ENCODE measurements at places on chromosomes 5 and 9.

GRCh38 chr9:571066-571465 is 270.4 kb upstream of the DMRT1 start:
- DNase-seq: no peak

DNA sequence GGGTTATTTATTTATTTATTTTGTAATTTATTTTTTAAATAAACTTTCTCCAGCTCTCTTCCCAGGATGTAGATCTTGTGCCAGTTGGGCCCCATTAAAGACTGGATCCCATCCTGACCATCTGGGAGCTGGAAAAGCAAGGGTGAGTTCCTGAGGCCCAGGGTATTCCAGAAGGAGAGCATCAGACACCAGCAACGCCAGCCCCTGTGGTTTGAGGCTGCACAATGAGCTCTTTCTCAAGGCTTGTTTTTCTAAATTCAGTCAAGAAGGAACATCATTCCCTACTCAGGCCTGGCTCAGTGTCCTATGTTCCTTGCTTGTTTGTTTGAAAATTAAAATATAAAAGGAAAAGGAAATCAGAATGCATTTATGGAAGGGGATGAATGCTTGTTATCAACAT is 313.3 kb downstream of the EBF1 start:
- DNase-seq: no peak

DNA sequence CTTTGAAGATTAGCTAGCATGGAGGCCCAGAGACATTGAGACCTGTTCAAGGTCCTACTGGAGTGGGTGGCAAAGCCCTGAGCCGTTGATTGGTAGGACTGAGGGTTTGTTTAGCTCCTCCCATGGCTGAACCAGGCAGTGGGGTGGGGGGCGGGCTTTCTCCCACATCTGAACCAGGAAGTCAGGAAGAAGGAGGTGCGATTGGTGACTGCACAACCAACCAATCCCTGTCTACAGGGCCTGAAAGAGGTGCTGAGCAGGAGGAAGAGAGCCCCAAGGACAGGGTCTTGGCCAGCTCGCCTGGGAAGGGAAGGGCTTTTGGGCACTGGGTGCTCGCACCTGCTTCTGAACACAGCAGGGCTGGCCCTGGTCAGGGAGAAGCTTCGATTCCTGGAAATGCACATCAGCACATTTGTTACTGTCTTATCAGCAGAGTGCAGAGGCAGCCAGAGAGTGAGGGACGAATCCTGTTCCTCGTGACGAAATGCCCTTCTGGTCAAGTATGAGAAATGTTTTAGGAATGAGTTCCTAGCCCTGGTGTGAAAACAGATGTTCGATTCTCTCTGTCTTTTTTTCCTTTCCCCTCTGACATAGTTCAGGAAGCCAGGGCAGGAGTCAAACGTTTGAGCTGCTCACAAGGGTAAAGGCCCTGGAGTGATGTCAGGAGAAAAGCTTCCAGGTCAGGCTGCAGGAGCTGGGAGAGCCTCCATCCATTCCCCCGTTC is 294.8 kb upstream of the KLF4 start:
- DNase-seq: peak; percentile 12

DNA sequence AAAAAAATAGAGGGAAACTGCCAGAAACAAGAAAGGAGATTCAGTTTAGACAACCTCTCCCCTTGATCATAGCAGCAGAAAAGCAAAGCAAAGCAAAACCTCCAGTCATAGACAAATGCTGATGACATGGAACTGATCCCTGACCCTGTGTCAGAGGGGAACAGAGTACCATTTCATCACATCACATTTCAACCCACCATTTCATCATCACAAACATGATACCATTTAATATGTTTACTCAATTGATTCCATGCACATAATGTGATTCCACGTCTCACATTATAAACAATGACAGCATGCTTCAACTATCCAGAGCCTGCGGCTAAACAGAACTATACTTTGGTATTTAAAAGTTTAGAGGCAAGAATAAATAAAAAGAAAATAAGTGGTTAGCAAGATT is 28.7 kb upstream of the ACOT12 start:
- peak; percentile 82 for DNase-seq

- no peak for DNase-seq
Measured at GRCh38 chr9:133696071-133696472, 42.1 kb downstream of the SARDH start.

GRCh38 chr9:98706651-98707165 is 2.0 kb downstream of the GABBR2 start:
- DNase-seq: peak; percentile 12

DNA sequence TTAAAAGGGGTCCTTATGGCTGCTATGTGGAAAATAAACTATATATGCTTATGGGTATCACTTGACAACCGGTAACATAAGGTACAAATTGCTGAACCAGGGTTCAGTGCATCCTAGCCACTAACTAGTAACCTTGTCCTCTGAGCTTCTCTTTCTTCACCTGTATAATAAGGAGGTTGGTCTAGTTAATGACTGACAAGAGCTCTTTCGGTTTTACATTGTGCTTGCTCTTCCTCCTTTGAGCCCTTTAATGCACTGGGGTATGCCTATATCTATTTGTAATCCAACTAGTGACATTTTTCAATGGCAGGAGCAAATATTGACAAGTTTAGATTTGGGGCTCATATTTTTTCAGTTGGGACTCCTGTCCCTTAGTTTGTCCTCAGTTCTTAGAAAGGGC is 66.1 kb downstream of the NPR3 start:
- no peak for DNase-seq

DNA sequence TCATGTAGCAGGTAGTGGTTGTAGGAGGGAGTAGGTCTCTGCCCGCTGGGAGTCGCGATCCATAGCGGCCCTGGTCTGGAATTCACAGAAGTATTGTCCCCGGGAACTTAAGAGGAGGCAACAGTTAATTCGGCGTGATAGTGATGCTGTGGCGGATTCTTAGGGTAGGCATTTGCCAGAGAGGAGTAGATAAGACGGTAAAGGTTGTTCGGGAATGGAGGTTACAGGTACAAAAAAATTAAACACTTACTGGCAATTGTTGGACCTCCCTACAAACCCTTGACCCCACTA is 679 bp downstream of the SMC5 start:
- DNase-seq: no peak

GRCh38 chr9:131986576-131986975 is 93.1 kb downstream of the MED27 start:
- peak; percentile 95 for DNase-seq
